Inflammatory macrophage (primary cell): ENCODE measurements at places on chromosomes 16 and 17.

GRCh38 chr17:43822570-43823190 is 10.3 kb downstream of the MPP3 start:
- DNase-seq, result no peak

- no peak for DNase-seq
These were observed 102.0 kb downstream of the CDC27 start for GRCh38 chr17:47087093-47087492.

- DNase-seq, result peak; percentile 71
These were observed 487 bp downstream of the CREBBP start for GRCh38 chr16:3879887-3880564.

DNA sequence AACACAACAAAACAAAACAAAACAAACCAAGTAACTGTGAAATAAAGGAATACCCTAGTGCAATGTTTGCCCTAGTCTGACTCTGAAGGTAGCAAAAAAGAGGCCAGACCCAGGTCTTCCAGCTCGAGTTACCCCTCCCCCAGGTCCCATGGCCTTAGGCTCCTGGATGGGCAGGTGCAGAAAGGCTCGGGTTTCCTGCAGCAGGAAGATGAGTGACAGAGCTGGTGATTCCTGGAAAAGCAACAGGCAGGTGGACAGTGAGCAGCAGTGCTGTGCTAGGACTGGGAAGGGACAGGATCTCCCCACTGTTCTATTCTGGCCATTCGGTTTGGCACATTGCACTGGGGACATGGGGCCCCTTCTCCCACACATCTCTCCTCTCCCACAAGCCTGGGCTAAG is 42.9 kb upstream of the MRTFB start:
- DNase-seq, result no peak

- no peak for DNase-seq
These were observed 252.2 kb downstream of the CPPED1 start for GRCh38 chr16:12551530-12551929.

GRCh38 chr17:67716405-67716798 is 1.3 kb upstream of the NOL11 start:
- DNase-seq, result no peak

- no peak for DNase-seq
These were observed 785 bp downstream of the NME3 start for GRCh38 chr16:1770328-1771187.

DNA sequence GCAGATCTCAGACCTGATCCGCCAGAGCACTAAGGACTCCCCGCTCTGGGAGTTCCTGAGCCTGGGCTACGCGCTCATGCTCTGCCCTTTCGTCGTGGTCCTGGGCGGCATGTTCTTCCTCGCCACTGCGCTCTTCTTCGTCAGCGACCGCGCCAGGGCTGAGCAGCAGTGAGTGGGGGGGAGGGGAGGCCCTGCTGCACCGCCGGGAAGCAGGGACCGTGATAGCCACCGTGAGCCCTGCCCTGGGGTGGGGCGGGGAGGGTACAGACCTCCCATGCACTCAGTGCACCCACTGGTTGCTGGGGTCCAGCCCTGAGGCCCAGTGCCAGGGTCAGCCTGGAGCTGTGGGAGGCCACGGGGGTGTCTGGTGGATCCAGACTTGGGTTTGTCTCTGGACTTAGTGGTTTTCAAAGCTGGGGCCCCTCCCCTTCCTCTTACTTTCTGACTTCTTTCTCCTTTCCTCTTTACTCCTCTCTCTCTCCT is 18.9 kb downstream of the MYBBP1A start:
- no peak for DNase-seq

GRCh38 chr16:60541535-60541934 is 1494.7 kb downstream of the CDH8 start:
- no peak for DNase-seq

DNA sequence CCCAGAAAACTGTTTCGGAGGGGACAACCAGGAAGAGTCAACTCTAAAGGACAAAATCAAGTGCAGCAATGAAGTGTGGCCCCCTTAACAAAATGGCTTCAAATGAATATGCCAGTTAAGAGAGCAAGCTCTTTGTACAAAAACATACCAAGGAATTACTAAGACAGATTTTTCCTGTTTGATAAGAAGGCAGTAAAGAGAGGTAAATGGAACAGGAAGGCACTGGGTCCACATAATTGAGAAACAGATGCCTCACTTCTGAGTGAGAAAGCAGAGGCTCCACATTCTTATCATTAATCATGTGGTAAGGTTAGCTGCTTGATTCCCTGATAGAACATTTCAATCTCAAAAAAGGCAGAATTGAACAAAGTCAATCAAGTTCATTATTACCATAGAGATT is 44.9 kb downstream of the MBTD1 start:
- DNase-seq, result no peak

- no peak for DNase-seq
These were observed 29.8 kb upstream of the CRYBA1 start for GRCh38 chr17:29216856-29217255.

GRCh38 chr16:19406891-19407491 is 10.7 kb upstream of the TMC5 start:
- no peak for DNase-seq

- DNase-seq, result no peak
These were observed 46.4 kb downstream of the TNFRSF13B start for GRCh38 chr17:16925461-16926060.

DNA sequence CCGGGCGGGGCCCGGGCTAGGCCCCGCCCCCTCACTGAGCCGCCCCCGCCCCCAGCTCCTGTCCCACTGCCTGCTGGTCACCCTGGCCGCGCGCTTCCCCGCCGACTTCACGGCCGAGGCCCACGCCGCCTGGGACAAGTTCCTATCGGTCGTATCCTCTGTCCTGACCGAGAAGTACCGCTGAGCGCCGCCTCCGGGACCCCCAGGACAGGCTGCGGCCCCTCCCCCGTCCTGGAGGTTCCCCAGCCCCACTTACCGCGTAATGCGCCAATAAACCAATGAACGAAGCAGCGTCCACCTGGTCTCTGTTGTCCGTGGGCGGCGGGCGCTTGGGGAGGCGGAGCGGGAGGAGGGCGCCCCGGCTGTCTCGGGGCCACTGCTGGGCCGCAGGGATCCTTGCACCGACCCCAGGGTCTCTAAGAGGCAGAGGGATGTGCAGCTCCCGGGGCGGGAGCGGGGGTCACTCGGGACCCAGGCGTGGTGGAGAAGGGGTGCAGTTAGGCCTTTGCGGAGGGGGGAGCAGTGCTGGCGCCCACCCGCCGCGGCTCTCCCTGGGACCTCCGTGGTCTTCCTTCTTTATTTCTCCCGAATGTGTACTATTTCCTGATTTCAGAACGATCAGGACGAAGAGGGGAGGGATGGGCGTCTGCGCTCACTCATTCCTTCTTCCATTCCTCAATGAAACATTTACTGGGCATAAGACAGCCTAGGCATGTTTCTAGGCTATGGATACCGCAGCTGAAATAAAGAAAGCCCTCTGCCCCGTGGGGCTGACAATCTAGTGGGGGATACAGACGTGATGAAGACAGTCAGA is 2.0 kb downstream of the HBZ start:
- no peak for DNase-seq

DNA sequence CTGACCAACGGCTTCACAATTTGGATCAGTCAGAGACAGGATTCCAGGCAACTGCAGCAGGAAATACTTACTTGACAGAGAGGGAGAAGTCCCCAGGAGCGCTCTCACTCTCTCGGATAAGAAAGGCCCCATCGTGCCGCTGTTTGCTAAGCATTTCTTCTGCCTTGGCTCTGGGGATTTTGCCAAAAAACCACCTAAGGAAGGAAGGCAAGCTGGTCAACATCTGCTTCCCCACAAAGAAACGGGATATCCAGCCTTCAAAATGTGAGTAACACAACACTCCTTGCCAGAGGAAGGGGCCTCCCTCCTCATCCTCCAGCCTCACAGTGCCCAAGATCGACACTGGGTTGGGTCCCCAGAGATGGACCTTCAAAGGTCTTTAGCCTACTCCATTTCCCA is 36.6 kb upstream of the SLC25A19 start:
- DNase-seq, result no peak

- DNase-seq, result no peak
These were observed 74.5 kb upstream of the HSBP1 start for GRCh38 chr16:83733301-83733700.

- DNase-seq, result no peak
These were observed 182 bp downstream of the RPL26 start for GRCh38 chr17:8382880-8383142.

DNA sequence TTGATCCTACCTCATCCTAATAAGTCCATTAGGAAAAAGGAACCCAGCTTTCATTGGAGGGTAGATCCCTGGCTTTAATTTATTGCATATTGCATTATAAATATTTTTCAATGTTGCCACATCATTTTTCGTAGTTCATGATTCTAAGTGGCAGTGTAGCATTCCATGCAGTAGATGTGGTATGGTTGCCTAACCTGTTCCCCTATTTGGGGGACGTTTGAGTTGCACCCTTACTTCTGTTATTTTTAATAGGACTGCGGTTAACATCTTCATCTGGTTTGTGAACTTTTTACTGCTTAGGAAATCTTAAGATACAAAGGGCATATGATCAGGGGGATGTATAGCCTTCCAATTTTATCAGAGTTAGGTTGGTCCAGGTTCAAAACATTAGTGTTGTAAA is 5.4 kb downstream of the SCPEP1 start:
- peak; percentile 85 for DNase-seq

- DNase-seq, result no peak
These were observed 171.3 kb upstream of the CHMP6 start for GRCh38 chr17:80820331-80820730.

- DNase-seq, result no peak
These were observed 44.0 kb downstream of the NSRP1 start for GRCh38 chr17:30160419-30161172.

- DNase-seq, result no peak
These were observed 1.7 kb downstream of the HOXB1 start for GRCh38 chr17:48528936-48529682.

- no peak for DNase-seq
These were observed 298.3 kb downstream of the CDH11 start for GRCh38 chr16:64823481-64824075.

GRCh38 chr17:9522074-9522473 is 53.5 kb downstream of the STX8 start:
- peak; percentile 45 for DNase-seq

DNA sequence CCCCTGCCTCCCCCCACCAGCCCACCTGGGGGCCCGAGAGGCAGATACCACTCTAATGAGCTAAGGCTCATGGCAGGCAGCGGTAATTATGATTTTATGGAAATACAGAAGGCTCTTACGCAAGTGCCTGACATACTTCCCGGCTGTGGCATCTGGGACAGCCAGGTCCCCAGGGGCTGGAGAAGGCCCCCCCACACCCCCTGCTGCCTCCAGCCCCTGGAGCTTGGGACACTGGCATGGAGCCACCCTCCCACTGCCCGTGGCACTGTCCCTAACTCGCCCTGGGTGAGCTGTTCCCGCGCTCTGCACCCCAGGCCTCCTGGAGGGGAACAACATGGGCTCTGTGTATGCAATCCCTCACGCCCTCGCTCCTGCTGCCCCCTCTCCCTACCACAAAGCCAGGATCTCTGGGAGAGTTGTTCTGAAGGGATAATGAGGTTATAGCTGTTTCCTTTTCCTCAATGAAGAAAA is 5.4 kb upstream of the STAC2 start:
- DNase-seq, result no peak

DNA sequence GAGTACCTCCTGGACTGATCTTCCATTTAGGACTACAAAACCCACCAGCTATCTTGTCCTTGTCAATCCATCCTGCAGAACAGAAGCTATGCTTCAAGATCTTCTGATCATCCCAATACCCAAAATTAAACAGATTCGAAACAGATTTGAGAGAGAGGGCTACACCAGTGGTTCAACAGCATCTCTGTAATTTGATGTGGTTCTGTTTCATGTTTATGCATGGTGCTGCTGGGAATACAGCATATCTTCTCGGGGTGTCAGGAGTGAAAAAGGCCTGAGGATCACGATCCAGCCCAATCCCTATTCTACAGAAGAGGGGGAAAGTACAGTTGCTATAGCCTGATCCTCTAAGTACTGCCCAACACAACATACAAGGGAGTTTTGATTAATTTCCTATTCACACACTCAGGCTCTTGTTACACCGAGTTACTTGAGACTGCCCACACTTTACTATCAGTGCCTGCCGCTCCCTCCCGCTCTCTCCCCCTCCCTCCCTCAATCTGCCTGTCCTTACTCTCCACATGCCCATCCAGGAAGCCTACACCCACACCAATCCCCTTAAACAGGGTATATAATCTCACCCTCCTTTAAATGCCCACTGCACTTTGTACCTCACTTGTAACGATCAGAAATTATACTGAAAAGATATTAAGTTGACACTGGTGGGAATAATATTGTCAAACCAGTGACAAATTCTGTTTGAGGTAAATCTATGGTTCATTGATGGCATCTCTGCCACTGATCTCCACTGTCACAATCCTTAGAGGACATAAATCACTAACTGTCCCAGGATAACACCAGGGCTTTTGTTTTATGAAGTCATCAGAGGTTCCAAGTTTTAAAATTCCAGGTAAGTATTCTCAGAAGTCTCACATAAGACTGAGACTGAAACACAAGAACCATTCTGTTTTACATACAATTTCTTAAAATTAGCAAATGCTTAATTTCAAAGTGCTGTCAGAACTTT is 89.3 kb upstream of the PLEKHM1 start:
- no peak for DNase-seq

DNA sequence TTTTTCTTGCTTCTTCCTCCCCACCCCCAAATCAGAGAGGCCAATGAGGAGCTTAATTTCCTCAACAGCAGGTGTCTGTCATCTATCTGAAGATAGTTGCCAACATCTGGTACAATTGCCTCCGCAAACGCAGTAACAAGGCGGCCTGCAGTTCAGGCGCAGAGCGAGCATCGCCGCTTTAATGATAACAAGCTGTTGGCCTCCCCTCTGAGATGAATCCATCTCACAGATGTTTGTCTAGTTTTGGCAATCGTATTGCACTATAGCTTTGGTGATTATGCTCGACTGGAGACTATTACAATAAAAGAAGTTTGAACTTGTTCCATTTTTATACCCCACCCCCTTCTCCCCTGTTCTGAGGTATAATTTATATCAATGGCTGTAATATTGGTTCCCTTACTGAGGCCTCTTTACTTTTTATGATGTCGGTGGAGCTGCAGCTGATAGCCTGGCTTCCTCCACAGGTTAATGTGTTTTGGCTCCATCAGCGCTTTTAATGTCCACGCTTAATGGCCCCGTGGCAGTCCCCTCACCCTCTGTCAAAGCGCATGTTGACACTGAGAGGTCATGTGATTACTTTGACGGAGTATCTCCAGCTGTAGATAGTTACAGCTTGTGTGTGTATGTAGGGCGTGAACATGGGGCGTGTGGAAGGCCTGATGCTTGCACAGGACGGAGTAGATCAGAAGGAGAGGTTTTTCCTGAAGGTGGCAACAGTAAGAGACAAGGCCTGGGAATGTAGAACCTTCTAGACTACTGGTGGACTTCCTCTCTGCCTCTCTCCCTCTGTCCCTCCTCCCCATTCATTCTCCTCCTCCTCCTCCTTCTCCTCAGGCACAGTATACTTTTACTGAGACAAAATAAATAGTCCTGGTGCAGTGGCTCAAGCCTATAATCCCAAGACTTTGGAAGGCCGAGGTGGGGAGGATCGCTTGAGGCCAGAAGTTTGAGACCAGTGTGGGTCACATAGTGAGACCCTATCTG is 164.7 kb downstream of the MSI2 start:
- no peak for DNase-seq

GRCh38 chr17:65022751-65023700 is 33.5 kb downstream of the GNA13 start:
- no peak for DNase-seq
